Non-pigmented ciliary epithelial cell (primary cell): ENCODE measurements at places on chromosomes 5 and 9.

DNA sequence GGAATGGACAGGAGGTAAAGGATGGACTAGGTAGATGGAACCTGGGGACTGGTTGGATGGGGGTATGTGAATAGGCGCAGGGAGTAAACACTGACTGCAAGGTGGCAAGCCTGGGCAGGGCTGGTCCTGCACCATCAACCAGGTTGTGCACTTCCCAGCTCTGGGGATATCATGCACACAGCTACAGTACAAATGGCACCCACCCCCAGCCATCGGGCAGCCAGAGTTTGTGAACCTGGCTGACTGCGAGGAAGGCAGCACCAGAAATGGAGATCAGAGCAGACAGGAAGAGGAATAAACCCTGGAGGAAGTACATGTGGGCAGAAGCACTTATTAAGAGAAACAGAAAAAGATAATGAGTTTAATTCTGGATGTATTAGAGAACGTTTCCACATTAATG, 229.1 kb downstream of the ESM1 start:
- DNase-seq = no peak

GRCh38 chr5:34452170-34452828, 203.8 kb upstream of the RAI14 start:
- DNase-seq = no peak

DNA sequence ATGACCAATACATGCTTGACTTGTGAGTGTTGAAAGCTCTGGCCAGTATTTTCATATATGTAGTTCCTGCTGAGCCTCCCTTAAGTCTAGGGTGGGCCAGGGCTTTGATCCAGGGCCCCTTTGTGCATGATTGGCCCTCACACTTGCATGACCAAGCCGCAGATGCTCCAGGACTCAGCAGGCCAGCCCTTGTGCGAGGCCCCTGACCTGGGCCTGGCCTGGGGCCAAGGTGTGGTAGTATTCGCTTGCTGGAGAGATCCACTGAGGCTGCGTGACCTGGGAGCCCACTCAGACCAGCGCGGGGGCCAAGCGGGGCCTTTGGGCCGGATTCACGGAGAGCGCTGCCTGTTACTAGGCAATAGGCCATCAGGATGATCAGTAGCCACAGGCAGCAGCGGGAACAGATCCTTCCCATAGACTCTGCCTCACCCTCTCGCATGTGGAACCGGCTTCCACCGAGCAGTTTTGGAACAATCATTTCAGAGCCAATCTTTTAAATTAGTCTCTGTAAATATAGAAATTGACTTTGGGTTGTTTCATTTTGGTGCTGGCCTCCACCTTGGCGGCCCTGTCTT, 79.0 kb upstream of the PTCH1 start:
- DNase-seq = no peak

DNA sequence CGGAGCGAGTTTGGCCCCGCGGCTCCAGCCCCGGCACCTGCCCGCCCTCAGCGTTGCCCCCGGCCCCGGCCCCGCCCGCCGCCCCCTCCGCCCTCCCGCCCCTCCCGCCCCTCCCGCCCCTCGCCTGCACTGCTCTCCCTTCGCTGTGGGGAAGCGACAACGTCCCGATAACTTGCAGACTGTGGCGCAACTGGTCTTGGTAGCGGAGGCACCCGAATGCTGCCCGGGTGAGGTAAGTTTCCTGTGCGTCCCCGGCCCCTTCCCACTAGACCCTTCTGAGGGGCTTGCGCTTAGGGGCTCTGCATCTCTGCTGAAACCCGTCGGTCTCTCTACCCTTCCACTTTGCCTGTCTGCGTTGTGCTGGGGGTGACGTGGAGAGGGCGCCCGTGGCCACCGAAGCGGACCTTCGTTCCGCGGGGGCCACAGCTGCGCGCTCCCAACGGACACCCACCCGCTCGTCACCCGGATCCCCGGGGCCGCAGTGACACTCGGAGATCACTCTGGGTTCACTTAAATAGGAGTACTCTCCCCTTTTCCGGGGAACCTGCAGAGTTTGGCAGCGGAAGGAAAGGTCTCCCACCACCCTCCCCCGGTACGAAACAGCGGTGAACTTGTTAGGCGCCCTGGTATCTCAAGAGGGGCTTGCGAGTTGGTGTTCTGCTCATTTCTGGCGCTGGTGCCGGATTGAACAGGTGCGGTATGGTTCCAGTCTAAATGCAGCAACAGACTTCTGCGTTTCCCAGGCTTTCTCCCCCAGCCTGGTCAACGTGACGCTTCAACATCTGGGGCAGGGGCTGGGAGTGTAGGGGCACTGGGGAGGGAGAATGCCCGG, 707 bp downstream of the PIP5K1B start:
- no peak for DNase-seq

GRCh38 chr9:85425153-85425611, 316.6 kb downstream of the AGTPBP1 start:
- DNase-seq = no peak

- DNase-seq = no peak
Observed at GRCh38 chr9:72012646-72013045, 47.8 kb downstream of the C9orf57 start.

DNA sequence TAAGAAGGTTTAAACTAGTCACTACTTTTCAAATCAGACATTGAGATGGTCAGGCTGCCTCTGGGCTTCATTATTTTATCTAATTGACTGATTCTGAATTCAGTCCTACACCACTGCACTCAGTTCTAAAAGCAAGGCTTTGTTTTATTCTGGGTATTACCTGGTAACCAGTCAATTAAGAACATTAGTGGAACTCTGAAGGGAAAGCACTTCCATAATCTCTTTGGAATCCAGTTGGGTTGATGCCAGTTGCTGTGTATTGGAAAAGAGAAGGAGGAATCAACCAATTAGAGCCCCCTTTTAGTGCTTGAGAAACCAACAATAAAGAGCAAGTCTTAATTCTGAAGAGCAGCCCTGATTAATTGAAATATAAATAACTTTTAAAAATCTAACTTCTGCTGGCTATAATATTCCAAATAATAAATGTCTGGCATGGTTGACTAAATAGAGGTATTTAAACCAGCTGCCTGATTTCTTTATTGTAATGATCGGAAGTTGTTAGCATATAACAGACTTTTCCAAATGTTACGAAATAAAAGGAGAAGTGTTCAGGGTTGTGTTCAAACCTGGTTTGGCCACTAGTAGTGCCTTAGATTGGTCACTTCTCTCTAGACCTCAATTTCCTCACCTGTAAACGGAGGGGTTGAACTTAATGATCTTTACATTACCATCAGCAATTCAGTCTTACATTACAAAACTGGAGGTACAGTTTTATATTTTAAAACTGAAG, 32.0 kb downstream of the CPEB4 start:
- DNase-seq = no peak

- DNase-seq = no peak
Observed at GRCh38 chr5:133687212-133688061, 75.1 kb upstream of the FSTL4 start.

DNA sequence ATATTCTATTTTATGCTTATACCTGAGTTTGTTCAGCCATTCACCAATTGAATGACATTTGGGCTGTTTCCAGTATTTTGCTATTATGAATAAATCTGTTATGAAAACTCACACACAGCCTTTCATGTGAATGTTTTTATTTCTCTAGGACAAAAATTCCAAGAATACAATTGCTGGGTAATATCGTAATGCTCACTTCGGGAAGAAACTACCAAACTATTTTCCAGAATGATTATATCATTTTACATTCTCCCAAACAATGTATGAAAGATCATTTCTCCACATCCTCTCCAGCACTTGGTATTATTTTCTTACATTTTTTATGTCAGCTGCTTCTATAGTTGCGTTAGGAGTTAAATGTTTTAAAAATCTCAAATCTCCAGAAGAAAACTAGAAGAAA, 58.3 kb upstream of the LHFPL2 start:
- no peak for DNase-seq

DNA sequence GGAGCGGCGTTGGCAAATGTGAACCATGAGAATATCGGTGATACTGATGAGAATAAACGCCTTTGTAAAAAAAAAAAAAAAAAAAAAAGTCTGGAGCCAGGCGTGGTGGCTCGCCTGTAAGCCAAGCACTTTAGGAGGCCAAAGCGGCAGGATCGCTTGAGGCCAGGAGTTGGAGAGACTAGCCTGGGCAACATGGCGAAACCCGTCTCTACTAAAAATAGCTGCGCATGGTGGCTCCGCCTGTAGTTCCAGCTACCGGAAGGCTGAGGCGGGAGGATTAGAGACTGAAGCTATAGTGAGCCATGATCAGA, 425 bp upstream of the NFX1 start:
- DNase-seq = no peak

DNA sequence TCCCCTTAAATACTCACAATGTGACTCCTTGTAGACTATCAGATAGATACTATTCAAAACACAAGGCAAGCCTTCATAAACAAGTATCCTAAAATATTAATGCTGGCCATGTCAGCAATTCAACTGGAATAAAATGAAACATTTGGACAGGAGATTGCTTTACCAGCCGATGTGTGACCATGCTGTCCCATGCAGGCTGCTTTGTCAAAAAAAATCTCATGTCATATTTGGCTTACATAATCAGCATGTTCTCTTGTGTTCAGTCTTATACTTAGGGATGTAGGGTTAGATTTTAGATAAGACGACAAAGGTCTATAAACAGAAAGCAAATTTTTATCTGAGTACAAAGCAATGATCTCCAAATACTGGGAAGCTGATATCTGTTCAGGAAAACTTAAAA, 108.5 kb downstream of the NR6A1 start:
- DNase-seq = no peak

DNA sequence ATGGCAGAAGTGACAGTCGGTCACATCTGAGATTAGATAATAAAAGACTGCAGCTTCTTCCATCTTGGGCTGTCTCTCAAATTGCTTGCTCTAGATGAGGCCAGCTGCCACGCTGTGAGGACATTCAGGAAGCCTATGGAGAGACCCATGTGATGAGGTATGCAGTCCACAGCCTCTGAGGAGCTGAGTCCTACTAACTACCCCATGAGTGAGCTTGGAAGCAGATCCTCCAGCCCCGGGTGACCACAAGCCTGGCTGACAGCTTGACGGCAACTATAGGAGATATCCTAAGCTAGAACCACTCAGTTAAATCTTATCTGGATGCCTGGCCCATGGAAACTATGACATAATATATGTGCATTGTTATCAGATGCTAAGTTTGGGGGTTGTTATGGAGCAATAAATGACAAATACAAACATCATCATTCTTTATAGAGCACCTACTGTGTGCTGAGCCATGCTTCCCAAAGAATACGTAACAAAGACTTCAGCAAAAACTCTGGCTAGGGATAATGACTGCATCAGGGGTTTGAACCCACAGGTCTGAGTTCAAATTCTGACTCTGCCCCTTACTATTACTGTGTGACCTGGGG, 26.7 kb downstream of the KCNV2 start:
- DNase-seq = no peak

DNA sequence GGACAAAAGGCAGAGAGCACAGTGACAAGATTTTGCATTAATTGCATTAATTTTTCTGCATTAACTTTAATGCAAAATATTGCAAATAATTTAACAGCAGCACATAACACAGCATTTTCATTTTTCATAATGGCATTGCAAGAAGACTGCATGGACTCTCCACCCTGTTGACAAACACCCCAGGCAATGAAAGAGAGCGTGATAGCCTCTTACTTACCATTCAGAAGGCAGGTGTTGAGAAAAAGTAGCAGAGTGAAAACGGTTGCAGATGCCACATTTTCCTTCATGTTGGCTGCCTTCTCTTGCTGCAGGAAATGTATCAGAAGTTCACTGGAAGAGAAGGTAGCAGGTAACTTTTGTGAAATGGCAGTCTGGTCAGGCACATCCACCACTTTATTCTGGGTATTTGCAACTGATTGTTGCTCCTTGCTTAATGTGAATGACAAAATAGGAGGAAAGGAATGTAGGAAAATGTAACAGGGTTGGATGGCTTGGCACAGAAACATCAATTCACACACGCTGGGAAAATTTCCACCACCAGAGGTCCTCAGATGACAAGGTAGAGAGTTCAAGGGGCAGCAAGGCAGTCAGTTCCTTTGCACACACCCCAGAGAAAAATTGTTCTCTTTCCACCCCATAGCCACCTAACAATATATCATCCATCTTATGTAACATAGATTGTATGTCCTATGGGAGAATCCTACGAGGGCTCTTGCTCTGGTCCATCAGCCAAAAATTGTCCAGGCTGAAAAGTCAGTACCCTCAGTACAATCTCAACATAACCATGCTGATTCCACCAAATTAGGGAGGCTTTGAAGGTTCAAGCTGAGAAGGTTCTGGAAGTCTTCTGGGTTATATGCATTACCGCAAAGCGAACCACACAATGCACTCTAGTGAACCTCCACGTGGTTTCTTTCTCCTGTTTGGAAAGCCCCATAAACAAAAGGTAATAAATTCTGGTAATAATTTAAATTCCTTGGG, 41.9 kb upstream of the AGXT2 start:
- DNase-seq = peak; percentile 31

- DNase-seq = no peak
Observed at GRCh38 chr5:140546851-140547507, 483 bp upstream of the EIF4EBP3 start.
